Bone marrow (tissue), 2 donors: ENCODE measurements at places on chromosomes 7 and 10.

DNA sequence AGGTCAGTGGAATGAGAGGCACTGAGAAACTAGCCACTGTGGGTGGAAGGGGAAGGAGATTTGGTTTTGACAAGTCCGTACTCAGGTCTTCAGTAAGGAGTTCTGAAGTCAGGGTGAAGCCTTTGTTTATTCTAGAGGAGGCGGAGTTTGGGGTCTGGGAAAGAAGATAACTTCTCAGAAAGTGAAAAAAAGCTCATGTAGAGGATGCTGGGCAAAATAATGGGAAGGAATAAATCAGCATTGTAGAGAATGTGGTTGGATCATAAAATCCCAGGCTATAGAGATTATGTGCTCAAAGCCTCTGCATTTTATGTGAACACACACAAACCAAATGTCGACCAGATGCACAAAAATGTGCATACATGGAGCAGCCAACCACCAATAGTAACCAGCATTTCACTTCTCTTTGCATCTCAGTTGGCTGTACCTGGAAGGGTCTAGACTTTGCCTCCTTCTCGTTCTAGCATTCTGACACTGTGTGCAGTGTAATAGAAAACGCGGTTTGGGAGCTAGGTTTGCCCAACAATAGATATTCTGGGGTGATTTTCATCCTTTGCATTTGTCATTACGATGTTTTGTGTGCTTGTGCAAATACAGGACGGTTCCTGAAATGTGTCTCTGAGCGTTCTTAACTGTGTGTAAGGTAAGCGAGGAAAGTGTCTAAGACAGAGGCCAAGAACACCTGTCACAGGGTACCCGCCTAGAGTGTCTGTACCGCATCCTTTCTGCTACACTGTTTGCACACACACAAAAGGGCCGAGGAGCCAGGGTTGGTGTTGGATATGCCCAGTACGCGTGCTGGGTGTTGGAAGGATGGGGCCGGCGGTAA, 603 bp upstream of the HECW1 start:
- DNase-seq = no peak

- DNase-seq = no peak
These were observed 40.0 kb downstream of the VOPP1 start for GRCh38 chr7:55532150-55532917.

DNA sequence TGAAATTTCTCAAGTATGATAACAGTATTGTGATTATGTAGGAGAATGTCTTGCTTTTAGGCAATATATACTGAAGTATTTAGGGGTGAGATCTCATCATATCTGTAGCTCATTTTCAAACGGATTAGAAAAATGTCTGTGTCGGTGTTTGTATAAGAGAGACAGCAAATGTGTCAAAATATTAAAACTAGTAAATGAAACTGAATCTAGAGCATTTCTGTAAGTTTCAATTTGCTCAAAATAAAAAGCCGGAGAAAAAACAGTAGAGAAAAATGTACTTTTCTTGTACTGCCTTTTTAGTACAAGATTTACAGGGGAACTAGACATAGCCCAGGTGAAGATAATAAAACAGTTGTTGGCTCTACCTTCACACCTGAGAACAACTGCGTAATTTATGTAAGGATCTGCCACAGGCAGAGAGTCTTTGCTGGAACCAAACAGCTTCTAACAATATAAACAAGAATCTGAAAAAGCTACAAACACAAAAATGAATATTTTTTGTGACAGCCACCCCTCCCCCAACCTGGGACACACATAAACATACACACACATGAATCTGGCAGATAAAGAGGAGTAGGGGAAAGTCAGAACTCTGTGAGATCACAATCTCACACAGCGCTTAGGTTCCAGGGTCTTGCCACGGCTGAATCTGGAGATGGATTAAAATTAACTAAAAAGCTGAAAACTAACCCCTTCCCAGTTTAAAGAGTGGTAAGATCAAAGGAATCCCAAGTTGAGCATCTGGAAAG, 153.3 kb downstream of the AVL9 start:
- DNase-seq = no peak

DNA sequence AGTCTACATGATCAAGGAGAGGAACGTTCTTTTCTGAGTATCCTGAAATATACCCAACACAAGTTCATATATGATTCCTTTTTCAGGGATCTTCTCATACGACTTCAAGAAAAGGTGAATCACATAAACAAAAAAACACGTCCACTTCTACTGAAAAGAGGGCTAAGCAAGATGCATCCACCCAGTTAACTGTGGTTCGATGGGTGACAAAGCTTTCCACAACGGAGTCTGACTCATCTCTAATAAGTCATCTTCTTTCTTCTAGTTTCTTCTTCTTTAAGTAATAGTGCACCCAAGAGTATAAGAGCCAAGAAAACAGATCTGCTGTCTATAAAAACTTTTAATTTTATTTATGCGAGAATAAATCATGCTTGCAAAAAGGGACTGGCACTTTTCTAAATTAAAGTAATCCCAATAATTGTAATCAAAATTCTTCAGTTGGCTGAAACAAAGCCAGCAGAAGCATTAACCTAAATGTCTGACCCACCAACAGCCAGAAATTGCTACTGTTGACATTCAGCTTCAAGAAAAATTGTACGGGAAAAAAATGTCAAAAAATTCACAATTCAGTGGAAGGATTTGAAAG, 146.9 kb upstream of the ANK3 start:
- DNase-seq = no peak

DNA sequence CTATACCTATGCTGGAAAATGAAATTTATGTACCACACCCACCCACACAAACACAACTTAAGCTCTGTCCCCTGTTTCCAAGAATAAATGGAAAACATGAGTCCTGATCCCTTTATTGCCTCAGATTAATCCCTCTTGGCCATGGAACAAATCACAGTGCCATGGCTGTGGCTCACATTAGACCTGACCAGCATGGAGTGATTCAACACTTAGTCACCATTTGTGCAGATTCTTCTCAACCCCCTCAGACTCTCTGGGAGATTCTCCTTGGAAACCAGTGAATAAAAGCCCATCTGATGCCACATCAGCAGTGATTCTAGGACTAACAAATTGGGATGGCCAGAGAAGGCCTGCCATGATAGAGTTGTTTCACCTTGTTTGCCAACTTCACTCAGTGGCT, 204.4 kb upstream of the TMEM72 start:
- no peak for DNase-seq

- DNase-seq = no peak
These were observed 70.4 kb downstream of the TCF7L2 start for GRCh38 chr10:113020475-113020753.

DNA sequence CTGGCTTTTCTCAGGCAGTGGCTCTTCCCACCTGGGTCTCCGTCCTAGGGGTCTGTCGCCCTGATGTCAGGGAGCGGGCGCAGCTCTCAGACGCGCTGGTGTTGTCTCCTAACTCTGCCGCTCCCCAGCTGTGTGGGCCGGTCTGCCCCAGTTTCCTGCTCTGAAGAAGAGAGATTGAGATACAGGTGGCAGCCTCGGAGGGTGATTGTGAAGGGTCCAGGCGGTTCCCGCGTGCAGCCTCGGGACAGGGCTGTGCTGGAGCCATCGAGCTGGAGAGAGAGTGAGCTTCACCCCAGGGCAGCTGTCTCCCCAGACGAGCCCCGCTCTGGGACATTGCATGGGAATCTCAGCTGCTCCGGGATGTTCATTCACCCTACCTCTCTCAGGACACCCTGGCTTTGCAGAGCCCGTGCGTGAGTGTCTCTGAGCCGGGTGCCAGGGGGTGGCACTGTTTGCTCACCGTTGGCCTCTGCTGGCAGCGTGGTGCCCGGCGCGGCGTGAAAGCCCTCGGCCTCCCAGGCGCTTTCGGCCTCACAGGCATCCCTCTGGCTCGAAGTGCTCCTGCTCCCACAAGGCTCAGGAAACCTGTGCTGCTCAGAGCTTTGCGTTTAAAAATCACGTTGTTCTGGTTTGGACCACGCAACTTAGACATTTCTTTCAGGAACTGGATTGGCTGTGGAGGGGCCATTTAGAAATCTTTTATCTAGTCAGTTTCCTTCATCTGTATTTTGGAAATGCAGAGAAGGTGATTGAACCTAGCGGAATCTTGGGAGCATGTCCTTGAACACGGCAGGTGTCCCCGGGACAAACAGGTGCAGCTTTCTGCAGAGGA, 33.8 kb upstream of the ZFAND2A start:
- peak; percentile 38 for DNase-seq

GRCh38 chr10:73881221-73881919, 7.0 kb upstream of the CAMK2G start:
- no peak for DNase-seq

DNA sequence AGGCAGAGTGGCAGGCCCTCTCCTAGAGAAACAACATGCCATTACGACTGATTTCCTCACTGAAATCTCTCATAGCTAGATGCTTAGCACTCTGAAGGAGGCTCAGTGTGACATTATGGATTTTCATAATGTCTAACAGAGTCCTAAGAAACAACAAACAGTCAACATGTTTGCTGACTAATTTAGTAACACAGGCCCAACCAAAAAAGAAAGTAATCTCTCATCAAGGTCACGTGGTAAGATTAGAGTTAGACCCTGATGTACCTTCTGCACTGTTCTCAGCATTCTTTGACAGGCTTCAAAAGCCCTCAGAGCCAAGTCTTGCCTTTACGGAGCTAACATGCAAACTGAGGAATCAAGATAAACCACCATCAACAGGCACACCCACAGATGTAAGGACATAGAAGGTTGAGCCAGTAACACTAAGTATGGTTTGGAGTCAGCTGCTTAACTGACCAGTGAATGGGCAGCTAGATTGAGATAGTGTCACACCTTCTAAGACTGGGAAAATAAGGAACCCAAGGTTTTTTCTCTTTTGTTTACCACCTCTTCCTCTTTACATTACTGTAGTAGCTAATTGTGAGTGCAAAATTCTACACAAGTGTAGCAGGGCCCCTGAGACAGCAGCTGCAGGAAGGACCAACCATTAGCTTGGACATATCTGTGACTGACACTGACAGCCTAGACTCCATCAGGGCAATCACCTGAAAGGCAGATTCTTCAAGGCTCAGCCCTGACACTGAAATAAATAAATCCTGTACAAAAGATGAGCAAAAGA, 15.3 kb upstream of the KCNIP2 start:
- no peak for DNase-seq

DNA sequence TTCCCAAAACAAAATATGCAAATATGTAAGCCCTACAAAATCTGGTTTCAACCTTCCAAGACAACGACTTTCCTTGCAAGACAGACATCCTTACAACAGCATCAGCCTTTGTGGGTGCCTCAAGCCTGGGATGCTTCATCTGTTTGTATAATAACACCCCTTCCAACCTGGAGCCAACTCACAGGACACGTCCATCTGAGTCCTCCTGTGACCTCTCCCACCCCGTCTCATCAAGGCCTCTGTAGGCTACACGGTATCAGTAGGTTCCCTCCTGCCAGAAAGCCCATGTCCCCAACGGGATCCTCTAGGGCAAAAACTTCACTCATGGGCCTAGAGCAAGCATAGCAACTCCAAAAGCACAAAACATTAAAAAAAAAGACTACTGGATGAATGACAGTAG, 173.2 kb downstream of the TNS3 start:
- no peak for DNase-seq

- no peak for DNase-seq
These were observed 900 bp downstream of the MKLN1 start for GRCh38 chr7:131328377-131329175.

- DNase-seq = no peak
These were observed 115.1 kb downstream of the CCNY start for GRCh38 chr10:35451151-35452016.

DNA sequence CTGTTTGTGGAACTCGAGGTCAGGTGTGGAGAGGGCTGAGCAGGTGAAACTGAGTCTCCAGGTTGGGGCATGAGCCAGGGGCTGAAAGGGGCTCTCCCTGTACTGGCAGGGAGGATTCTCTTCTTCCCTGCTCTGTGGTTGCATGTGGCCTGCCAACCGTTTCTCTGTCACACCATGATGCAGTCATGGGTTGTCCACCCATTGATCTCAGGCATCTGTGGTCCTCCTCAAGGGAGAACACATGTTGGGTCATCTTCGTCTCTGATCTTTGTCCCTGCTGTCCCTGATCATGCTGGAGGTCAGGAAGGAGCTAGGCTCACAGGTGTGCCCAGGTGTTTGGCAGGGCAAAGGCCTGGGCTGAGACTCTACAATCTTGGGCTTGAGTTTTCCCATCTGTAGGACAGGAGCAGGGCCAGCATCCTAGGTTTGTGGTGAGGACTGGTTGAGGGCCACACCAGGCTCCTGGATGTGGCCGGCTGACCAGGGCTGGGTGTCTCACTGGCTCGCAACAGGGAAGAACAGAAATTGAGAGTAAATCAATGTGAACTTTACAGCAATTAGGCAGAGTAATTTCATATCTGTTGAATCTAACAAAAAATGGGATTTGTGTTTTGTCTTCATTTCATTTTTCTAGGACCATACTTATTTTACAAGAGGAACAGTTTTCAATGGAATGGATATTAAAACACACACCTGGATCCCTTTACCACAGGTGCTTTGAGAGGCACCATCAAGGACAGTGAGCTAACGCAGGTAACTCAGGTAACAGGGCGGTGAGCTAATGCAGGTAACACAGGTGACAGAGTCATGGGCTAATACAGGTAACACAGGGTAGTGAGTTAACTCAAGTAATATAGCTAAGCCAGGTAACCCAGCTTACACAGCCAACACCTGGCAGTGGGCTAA, 58.5 kb upstream of the IGFBP3 start:
- DNase-seq = no peak

DNA sequence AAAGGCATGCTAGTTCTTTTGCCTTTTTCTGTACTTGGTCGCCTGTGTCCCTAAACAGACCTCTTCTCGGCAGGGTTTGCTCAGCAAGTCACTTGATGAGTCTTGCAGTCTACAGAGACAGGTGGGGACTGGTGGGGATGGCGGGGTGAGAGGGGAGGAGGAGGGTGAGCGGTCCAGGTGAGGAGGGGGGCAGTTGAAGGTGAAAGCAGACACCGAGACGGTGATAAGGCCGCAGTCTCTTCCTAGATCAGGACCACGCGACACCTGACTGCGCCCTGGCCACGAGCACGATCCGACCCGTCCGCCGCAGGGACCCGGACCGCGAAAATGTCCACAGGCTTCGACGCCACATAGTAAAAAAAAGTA, 566 bp downstream of the ASNS start:
- no peak for DNase-seq

GRCh38 chr10:121453160-121453559, 145.1 kb downstream of the FGFR2 start:
- no peak for DNase-seq

GRCh38 chr7:117243390-117243789, 79.5 kb downstream of the WNT2 start:
- no peak for DNase-seq

- DNase-seq = no peak
These were observed 721.9 kb downstream of the TNS3 start for GRCh38 chr7:46859963-46860475.

DNA sequence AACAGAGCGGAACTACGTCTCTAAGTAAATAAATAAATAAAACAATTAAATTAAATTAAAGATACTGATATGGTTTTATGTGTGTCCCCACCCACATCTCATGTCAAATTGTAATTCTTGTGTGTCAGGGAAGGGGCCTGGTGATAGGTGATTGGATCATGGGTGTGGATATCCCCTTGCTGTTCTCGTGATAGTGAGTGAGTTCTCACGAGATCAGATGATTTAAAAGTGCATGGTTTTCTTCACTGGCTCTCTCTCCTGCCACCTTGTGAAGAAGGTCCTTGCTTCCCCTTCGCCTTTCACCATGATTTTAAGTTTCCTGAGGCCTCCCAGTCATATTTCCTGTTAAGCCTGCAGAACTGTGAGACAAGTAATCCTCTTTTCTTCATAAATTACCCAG, 29.0 kb upstream of the OGDHL start:
- DNase-seq = no peak
